K562 (cell line): ENCODE measurements at places on chromosomes 5 and 9.
A peak's percentile ranks its signal among the peaks of the same experiment; 100 is the strongest.

GRCh38 chr9:93181672-93182435 lies 2.1 kb upstream of the WNK2 start:
- no peak overlapping the region for H3K27ac ChIP-seq
- H3K36me3 ChIP-seq = no peaks in the 10 kb centered on the region
- no peak overlapping the region for H3K4me3 ChIP-seq
- no peaks in the 10 kb centered on the region for H3K4me1 ChIP-seq

DNA sequence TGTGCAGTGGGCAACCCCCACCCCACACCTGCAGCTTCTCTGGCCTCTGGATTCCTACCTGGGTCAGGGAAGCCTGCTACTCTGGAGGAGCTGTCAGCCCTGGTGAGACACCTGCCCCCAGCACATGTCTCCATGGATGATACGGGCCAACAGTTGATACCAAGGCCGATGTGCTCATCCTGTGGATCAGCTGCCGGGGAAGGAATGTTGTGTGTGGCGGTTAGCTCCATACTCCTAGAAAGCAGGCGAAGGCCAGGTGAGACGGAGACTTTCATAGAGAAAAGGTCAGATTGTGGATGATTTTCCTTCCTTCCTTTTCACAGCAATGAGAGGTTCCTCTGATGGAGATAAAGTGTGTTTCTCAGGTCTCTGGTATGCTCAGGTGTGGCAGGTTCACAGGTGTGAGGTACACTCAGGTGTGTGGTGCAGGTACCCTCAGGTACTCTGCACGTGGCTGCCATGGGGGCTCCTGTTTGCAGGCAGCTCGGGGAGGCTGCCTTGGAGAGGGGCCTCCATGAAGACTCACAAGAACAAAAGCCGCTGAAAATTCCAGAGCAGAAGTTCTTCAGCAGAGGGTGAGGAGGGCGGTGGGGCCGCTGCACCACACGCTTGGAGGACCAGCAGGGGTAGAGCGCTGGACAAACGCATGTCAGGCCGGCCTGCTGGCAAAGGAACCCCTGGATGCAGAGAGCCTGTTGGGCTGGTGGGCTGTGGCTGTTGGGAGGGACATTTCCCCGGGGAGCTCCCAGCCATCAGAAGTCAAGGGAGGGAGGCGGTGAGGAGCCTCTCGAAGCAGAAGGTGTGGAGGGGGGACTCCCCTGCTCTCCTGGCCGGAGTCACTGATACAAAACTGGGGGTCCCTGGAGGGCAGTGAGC lies 5.1 kb upstream of the AHRR start:
- H3K27me3 ChIP-seq = no peaks in the 10 kb centered on the region
- H3K36me3 ChIP-seq = peaks cover 44% of the 10 kb centered on the region; the same call in 2 of the 3 replicates
- H3K4me3 ChIP-seq = no peak overlapping the region
- H3K4me1 ChIP-seq = no peaks in the 10 kb centered on the region

DNA sequence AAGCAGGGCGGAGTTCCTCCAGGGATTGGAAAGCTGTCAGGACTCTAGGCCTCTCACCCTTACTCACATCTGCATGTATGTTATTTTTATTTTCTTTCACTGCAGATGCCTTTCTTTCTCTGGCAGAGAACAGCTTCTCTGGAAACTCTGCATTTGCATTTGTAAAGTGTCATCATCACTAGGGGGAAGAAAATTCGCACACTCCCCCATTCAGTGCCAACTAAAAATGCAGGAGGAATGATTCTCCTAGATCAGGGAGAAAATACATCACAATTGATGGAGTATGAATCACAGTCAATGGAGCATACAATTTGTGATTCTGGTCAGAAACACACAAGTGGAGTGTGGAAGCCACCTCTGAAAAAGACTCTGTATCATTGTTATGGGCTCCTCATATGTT lies 351.4 kb upstream of the FTMT start:
- no peak overlapping the region for H3K4me3 ChIP-seq
- no peaks in the 10 kb centered on the region for H3K27me3 ChIP-seq
- no peak for DNase-seq
- no peaks in the 10 kb centered on the region for H3K4me1 ChIP-seq

DNA sequence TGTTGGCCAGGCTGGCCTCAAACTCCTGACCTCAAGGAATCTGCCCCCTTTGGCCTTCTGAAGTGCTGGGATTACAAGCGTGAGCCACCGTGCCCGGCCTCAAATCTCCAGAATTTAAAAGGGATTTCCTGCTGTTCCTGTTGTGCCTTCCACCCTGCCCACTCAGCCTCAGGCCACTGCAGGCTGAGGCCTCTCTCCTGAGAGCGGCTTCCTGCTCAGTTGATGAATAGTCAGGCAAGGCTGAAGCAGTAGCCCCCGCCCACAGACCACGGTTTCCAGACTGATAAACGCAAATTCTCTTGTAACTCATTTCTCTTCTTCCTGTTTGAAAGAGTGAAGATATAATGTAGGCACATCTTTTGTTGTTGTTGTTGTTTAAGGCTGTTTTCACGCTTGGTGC lies 127.0 kb upstream of the PLCXD3 start:
- DNase-seq = no peak
- H3K27me3 ChIP-seq = no peaks in the 10 kb centered on the region
- no peak overlapping the region for H3K27ac ChIP-seq
- H3K4me1 ChIP-seq = no peaks in the 10 kb centered on the region
- no peak overlapping the region for H3K4me3 ChIP-seq

GRCh38 chr5:72245951-72246532 lies 74.0 kb downstream of the MRPS27 start:
- no peak overlapping the region for H3K4me3 ChIP-seq
- peak overlapping the region; percentile 61 for H3K27ac ChIP-seq
- peaks cover 49% of the 10 kb centered on the region for H3K4me1 ChIP-seq
- no peaks in the 10 kb centered on the region for H3K27me3 ChIP-seq

GRCh38 chr5:142492781-142493281 lies 168.0 kb upstream of the SPRY4 start:
- no peaks in the 10 kb centered on the region for H3K36me3 ChIP-seq
- no peak overlapping the region for H3K4me3 ChIP-seq
- no peak overlapping the region for H3K27ac ChIP-seq
- H3K27me3 ChIP-seq = peaks cover 4% of the 10 kb centered on the region; the same call in 1 of the 2 replicates
- no peaks in the 10 kb centered on the region for H3K4me1 ChIP-seq

- no peak overlapping the region for H3K27ac ChIP-seq
- no peak overlapping the region for H3K4me3 ChIP-seq
- no peaks in the 10 kb centered on the region; the same call in 2 of the 3 replicates for H3K4me1 ChIP-seq
- no peaks in the 10 kb centered on the region for H3K36me3 ChIP-seq
- peaks cover 5% of the 10 kb centered on the region; the same call in 1 of the 2 replicates for H3K27me3 ChIP-seq
Measured at GRCh38 chr9:110443146-110443865, 105.6 kb upstream of the TXNDC8 start.

DNA sequence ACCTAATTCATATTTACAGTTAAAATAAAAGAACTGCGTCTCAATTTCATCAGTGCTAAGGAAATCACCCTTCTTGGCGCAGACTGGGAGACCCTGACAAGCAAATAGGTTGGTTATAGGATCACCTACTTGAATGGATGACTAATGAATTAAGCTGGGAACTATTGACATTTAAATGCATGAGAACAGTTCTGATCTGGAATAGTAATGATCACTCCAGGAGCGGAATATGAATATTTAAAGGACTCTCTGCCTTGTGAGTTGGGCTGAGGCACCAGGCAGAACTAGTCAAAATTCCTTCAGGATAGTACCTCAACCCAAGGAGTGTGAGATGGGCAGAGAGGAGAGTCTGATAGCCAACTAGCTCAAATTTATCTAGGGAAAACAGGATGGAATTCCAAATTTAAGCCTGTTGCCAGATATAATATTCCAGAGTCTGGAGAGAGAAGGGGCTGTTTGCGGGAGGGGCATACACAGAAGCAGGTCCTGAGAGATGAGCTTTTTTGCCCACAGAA lies 364.4 kb downstream of the CSNK1G3 start:
- H3K4me1 ChIP-seq = no peaks in the 10 kb centered on the region
- no peak overlapping the region for H3K27ac ChIP-seq
- no peak overlapping the region for H3K4me3 ChIP-seq
- DNase-seq = no peak
- H3K36me3 ChIP-seq = no peaks in the 10 kb centered on the region

DNA sequence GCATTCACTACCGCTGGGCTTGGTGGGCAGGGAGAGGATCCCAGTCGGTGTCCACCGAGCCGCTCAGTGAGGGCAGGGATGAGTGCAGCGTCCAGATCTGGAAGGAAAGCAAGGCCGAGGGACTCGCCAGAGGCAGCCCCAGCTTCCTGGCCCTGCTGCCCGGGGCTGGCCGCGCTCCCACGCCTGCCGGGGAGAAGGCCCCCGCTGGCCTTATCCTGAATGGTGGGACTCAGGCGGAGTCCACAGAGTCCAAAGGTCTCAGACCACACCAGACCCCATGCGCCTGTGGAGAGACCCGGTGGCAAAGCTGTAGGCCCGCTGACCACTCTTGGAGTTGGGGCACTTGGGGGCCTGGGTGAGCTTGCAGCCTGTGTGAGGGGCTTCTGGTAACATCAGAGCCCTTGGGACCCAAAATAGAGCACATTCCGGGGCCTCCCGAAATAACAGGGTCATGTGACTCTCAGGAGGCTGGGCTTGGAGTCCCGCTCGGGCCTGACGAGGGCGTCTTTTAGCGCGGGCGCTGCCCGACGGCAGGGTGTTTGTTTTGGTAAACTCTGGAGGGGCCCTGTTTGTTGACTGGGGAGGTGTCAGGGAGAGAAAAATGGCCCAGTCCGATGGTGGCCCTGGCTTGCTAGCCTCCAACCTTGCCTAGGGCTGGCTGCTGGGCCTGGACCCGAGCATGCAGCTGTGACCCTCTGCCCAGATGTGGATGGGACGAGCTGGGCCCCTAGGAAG lies 2.8 kb downstream of the RXRA start:
- no peak for DNase-seq
- no peaks in the 10 kb centered on the region for H3K36me3 ChIP-seq
- H3K4me3 ChIP-seq = no peak overlapping the region
- no peak overlapping the region for H3K27ac ChIP-seq
- H3K27me3 ChIP-seq = no peaks in the 10 kb centered on the region
- H3K4me1 ChIP-seq = peaks cover 90% of the 10 kb centered on the region

GRCh38 chr5:83921666-83922193 lies 201.1 kb upstream of the HAPLN1 start:
- H3K4me1 ChIP-seq = no peaks in the 10 kb centered on the region
- no peak overlapping the region for H3K4me3 ChIP-seq
- DNase-seq = no peak
- H3K27ac ChIP-seq = no peak overlapping the region
- H3K27me3 ChIP-seq = no peaks in the 10 kb centered on the region

- no peaks in the 10 kb centered on the region for H3K27me3 ChIP-seq
- no peak for DNase-seq
- H3K27ac ChIP-seq = no peak overlapping the region
- H3K4me3 ChIP-seq = no peak overlapping the region
- H3K4me1 ChIP-seq = no peaks in the 10 kb centered on the region
- H3K36me3 ChIP-seq = no peaks in the 10 kb centered on the region
Measured at GRCh38 chr5:107253246-107253645, 417.5 kb downstream of the EFNA5 start.

DNA sequence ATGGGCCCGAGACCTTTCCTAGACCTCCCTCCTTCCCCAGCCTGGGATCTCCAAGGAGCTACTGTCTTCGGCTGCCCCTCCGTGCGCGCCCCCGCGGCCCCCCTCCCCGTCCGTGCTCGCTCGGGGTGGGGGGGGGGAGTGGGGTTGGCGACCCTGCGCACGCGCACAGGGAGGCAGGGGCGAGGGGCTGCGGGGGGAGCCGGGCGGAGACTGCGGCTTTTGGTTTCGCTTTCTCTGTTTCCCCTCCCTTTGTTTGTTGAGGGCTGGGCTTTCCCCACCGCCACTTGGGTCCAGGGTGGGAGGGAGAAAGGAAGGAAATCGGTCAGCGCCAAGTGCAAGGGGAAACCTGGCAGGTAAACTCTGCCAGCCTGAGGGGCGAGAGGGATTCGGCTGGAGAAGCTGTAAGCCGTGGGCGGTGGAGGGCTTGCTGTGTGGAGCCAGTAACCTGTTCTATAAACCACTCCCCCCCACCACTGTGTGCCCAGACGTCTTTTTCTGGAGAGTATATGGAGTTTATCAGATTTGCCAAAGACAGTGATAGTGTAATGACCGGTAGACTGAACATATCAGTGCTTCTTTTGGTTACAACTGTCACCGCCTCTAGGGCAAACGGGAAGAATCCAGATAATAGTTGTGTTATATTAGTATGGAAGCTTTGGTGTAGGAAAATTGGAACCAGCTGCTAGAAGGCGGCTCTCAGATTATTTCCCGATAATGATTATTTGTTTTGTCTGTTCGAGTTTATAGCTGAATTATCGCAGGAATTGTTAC lies 684 bp downstream of the DNAJA1 start:
- peak; percentile 66 for DNase-seq
- H3K27ac ChIP-seq = peak overlapping the region; percentile 94
- H3K36me3 ChIP-seq = peaks cover 76% of the 10 kb centered on the region
- H3K4me1 ChIP-seq = peaks cover 14% of the 10 kb centered on the region; the same call in 2 of the 3 replicates
- H3K27me3 ChIP-seq = no peaks in the 10 kb centered on the region
- H3K4me3 ChIP-seq = peak overlapping the region; percentile 97

DNA sequence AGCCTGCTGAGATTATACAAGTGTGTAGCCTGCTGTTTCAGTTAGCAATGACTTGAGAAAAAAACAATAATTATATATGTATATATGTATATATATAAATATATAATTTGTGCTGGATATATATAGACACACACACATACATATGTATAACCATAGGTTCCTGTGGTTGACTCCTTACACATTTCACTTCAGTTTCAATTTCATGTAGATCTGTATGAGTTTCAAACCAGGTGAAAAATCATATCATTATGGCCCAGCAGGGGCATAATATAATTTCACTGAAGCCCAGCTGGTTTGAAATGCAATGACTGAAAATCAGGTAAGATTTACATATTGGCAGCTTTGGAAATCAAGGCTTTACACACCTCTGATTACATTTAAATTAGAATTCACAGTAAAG lies 690.4 kb upstream of the CDH18 start:
- H3K27me3 ChIP-seq = no peaks in the 10 kb centered on the region
- no peak overlapping the region for H3K4me3 ChIP-seq
- H3K27ac ChIP-seq = no peak overlapping the region; the same call in 2 of the 3 replicates
- no peak for DNase-seq

- no peaks in the 10 kb centered on the region for H3K27me3 ChIP-seq
- no peak for DNase-seq
- H3K4me3 ChIP-seq = no peak overlapping the region
- H3K36me3 ChIP-seq = no peaks in the 10 kb centered on the region; the same call in 2 of the 3 replicates
Measured at GRCh38 chr9:121284733-121285451, 16.9 kb downstream of the GSN start.

DNA sequence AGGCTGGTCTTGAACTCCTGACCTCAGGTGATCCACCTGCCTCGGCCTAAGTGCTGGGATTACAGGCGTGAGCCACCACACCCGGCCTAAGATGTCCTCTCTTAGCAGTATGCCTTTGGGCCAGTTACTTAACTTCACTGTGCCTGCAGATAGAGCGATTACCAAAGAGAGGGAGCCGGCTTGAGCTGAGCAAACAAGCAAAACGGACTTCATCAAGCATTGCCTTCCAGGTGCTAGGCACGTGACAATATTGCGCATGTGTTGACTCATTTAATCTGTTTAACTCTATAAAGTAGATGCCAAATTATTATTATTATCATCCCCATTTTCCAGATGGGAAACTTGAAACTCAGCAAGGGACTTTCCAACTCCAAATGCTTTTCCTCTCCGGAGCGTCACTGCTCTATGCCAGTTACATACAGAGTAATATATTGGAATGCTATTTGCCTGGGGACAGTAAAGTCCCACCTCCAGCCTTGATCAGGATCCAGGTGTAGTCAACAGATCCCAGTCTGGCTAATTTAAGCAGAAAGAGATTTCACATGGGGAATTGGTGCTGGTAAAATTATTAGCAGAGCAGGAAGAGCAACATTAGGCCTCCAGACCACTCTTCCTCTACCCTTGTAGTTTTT lies 5.6 kb upstream of the C9orf152 start:
- no peaks in the 10 kb centered on the region for H3K27me3 ChIP-seq
- no peaks in the 10 kb centered on the region for H3K36me3 ChIP-seq
- DNase-seq = no peak
- no peak overlapping the region for H3K4me3 ChIP-seq
- no peaks in the 10 kb centered on the region for H3K4me1 ChIP-seq
